Stimulated activated effector memory CD8-positive, alpha-beta T cell treated with anti-CD3 and anti-CD28 coated beads, Interleukin-12 subunit alpha, Interleukin-12 subunit beta, amount 100 ng/mL, for 72 hours (primary cell): ENCODE measurements at places on chromosomes 1 and 21.

GRCh38 chr1:232766241-232766890 lies 38.9 kb upstream of the MAP10 start:
- DNase-seq, result no peak

- DNase-seq, result no peak
Measured at GRCh38 chr1:26350701-26351589, 3.0 kb downstream of the CRYBG2 start.

- no peak for DNase-seq
Measured at GRCh38 chr1:87115317-87115890, 201.0 kb downstream of the HS2ST1 start.

DNA sequence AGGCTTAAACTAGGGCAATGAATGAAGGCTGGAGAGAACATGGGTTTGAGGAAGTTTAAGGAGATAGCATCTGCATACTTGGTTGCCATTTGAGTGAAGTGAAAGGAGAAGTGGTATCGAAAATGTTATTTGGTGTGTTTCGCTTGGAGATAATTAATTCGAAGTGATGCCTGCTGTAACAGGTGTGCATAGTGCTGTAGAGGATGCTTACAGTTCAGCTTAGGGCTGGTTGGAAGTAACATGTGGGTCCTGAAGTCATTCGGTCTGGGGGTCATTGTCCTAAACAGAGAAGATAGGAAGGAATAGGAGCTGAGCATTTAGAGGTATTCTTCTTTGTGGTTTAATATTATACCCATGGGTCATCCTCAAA lies 301 bp upstream of the NUDT17 start:
- no peak for DNase-seq

- DNase-seq, result no peak
Measured at GRCh38 chr1:188425687-188426086, 1596.9 kb downstream of the PLA2G4A start.

- no peak for DNase-seq
Measured at GRCh38 chr1:58310881-58311280, 235.6 kb downstream of the OMA1 start.

GRCh38 chr1:61873581-61873980 lies 131.3 kb downstream of the PATJ start:
- DNase-seq, result no peak

DNA sequence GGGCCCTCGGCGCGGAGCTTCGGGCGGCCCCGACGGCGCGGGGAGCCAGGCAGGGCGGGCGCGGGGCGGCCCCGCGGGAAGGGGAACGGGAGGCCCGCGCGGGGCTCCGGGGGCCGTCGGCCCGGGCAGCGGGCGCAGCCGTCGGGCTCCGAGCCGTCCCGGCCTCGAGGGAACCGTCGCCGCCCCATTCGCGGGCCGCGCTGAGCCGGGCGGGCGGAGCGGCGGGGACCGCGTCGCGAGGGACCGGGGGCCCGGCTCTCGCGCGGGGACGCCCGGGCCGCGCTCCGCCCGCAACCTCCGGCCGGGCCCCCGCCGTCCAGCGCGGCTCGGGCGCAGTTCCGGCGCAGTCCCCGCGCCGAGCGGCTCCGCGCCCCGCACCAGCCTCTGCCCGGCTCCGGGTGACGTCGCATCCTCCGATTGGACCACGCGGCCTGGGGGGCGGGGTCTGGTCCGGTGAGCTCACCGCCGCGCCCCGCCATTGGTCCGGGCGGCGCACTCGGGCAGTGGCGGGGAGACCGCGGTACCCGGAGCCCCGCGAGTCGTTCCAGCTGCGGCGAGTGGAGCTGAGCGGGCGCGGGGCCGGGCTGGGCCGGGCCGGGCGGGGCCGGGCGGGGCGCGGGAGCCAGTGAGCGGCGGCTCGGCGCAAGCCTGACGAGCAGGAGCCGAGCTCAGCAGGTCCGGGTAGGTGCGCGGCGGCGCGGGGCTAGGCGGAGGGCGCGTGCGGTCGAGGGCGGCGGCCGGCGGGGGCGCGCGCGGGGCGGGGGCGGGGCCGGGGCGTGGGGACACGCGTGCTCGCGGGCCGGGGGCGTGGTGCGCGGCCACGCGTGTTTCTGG lies 66.7 kb upstream of the VAMP3 start:
- DNase-seq, result peak; percentile 93

- DNase-seq, result no peak
Measured at GRCh38 chr1:109198043-109198695, 15.5 kb upstream of the SARS1 start.

GRCh38 chr1:203480525-203481084 lies 5.0 kb downstream of the PRELP start:
- no peak for DNase-seq

DNA sequence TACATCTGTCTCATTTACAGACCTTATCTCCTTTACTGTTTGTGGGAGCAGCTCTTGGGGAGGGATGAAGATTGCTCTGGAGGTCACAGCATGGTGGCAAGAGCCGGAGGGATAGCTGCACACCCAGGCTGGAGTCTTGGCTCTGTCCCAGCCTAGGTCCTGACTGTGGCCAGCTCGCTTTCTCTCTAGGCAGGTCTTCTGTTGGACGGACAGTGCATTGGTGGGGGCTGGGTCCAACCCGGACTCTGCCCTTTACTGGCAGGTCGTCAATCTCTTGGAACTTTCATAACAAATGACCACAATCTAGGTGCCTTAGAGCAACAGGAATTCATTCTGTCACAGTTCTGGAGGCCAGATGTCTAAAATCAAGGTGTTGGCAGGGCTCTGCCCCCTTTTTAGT lies 319.8 kb upstream of the C1orf174 start:
- no peak for DNase-seq

DNA sequence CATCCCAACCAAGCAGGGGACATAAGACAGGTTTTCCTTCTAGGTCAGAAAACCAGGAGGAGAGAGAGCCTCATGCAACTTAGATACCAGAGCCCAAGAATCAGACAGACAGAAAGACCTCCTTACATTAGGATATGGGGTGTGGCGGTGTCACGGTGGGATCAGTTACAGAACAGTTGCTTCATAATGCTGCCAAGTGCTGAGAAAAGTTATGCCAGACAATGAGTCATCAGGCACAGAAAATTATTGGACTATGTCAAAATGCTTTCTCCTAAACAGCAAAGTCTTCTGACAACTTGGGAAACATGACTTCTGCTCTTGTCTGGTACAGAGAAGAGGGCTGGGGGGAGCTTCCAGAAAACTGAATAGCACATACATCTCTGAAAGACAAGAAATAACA lies 1120.2 kb upstream of the TMPRSS15 start:
- no peak for DNase-seq

DNA sequence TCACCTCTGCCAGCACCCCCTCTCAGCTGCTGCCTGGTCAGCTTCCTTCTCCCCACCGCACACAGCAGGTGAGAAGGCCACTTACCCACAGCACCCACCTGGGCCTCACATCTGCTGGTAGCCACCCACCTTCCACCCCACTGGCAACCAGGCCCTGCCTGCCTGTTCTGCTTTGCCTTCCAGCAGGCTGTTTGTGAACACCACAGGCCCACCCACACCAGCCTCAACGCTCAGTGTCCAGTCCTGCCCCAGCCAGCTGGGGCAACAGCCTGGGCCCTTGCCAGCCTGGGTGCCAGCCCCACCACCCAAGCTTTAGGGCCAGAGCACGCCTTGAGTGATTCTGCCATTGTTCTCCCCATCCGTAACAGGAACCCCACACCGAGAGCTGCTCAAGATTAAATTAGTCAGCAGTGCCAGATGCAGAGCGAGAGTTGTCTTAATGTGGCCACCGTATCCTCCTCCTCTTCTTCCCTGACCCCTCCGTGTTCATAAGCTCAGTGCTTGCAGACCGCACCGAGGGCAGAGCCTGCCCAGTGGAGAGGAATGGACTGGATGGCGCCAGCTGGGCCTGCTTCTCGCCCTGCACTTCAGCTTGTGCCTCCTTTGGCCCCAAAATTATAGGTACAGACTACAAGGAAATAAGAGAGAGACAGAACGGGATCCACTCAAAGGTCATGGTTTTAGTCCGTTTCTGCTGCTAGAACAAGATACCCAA lies 120.3 kb upstream of the COL6A1 start:
- DNase-seq, result no peak

DNA sequence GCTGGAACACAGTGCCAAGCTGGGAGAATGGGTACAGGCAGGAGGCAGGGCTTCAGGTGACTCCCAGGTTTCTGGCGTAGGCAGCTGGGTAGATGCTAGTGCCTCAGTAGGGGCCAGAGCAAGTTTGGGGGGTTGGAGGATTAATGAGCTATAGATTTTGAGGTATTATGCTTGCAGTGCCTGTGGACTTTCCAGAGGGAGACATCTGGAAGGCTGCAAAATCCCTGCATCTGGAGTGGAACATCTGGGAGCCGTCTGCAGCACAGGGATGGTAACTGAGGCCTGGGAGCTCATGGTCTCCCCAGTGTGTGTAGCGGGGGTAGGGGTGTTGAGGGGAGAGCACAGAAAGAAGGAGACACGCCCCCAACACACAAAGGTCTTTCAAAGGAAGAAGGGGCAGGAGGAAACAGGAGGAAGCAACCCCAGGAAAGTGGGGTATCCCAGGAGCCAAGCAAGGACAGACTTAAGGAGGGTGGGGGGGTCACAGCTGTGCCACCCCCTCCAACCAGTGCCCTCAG lies 2.2 kb upstream of the PDZK1IP1 start:
- no peak for DNase-seq

DNA sequence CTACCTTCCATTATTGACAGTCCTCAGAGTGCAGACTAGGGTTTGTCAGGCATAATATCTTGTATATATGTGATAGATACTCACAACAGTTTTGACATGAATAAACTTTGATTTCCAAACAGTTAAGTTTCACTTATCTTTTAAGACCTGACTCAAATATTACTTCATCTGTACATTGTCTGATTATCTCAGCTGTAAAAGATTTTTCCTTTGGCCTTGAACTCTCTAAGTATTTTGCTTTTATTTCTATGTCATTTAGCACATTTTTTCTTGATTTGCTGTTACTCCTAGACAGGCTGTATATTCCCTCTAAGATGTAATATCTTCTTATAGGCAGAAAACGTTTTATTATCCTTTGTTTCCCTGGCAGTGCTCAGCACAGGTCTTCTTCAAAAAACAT lies 65.6 kb upstream of the DMRTA2 start:
- no peak for DNase-seq

GRCh38 chr1:109637446-109637845 lies 17.8 kb downstream of the AMPD2 start:
- DNase-seq, result no peak

GRCh38 chr1:114367810-114368209 lies 143.2 kb downstream of the TRIM33 start:
- no peak for DNase-seq

GRCh38 chr1:27538793-27539192 lies 48.8 kb upstream of the WASF2 start:
- DNase-seq, result no peak

GRCh38 chr1:181936269-181936668 lies 125.2 kb downstream of the ZNF648 start:
- peak; percentile 51 for DNase-seq

- no peak for DNase-seq
Measured at GRCh38 chr1:201490708-201491131, 16.2 kb downstream of the CSRP1 start.

GRCh38 chr1:181014477-181015250 lies 8.0 kb downstream of the STX6 start:
- peak; percentile 70 for DNase-seq

GRCh38 chr1:193537266-193538002 lies 351.0 kb upstream of the B3GALT2 start:
- DNase-seq, result no peak

DNA sequence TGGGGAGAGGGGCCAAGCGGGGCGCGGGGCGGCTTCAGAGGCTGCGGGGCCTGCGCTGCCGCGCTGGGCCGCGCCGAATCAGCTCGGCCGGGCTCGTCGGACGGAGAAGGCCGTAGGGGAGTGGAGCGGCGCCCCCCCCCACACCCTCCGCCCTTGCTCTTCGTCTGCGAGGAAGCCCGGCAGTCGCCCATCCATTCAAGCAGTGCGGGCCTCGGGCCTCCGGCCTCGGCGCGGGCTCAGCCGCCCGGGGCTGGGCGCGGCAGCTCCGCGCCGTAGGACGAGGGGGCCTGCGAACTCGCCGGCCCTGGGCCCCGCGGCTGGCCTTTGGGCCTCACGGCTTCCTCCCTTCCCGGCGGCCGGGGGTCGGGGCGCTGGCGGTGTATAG lies 564 bp downstream of the CTPS1 start:
- no peak for DNase-seq

- DNase-seq, result no peak
Measured at GRCh38 chr1:12527564-12527963, 90.4 kb downstream of the DHRS3 start.
